ENCODE measurements at places on chromosomes 7 and 10. TPM values are rescaled to one million over a fixed set of nuclear protein-coding genes. Genes with fewer than 3 reads are reported as not detected.

SLC26A5 gene
- not detected for total RNA-seq

GPRIN2 gene
- total RNA-seq: 27.8 TPM

TMEM184A gene
- 7.7 TPM for total RNA-seq

PRR15 gene
- 4.0 TPM for total RNA-seq

SPDYE16 gene
- not detected for total RNA-seq

CALN1 gene
- total RNA-seq: not detected

FAM25A gene
- 0.52 TPM for total RNA-seq

CNNM1 gene
- total RNA-seq: 21.9 TPM

DNAJC12 gene
- total RNA-seq: 57.0 TPM

PNLIPRP2 gene
- total RNA-seq: not detected

XRCC2 gene
- 4.8 TPM for total RNA-seq

PDK4 gene
- 25.7 TPM for total RNA-seq
